AG10803 (cell line): ENCODE measurements at places on chromosomes 5 and 9.

DNA sequence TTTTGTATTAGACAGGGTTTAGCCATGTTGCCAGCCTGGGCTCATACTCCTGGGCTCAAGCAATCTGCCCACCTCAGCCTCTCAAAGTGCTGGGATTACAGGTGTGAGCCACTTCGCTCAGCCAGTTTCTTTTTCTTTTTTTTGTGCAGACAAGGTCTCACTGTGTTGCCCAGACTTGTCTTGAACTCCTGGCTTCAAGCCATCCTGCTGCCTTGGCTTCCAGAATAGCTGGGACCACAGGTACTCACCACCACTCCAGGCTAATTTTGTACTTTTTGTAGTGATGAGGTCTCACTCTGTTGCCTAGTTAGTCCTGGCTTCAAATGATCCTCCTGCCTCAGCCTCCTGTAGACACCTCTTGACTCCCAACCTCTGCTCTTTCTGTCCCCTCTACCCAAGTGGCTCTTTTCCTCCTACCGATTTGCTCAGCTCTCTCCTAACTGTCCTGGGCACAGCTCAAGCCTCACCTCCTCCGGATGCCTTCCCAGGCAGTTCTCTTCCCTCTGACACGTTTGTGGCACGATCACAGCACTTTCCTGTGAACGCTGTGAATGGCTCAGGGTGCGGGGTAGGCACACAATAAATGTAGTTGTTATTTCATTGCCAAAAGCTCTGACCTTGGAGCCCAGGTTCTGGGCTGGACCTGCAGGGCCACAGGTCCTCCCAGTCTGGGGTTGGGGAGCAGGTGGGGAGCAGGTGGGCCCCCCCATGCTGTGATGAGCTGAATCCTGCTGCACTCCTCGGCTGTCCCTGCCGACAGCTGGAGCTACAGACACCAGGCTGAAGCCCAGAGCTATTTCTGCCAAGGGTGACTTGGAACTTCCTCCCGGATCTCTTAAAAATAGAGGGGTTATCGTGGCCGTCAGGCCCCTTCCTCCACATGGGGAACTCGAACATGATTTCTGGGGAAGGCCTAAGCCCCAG is 23.9 kb downstream of the GFI1B start:
- DNase-seq: no peak

DNA sequence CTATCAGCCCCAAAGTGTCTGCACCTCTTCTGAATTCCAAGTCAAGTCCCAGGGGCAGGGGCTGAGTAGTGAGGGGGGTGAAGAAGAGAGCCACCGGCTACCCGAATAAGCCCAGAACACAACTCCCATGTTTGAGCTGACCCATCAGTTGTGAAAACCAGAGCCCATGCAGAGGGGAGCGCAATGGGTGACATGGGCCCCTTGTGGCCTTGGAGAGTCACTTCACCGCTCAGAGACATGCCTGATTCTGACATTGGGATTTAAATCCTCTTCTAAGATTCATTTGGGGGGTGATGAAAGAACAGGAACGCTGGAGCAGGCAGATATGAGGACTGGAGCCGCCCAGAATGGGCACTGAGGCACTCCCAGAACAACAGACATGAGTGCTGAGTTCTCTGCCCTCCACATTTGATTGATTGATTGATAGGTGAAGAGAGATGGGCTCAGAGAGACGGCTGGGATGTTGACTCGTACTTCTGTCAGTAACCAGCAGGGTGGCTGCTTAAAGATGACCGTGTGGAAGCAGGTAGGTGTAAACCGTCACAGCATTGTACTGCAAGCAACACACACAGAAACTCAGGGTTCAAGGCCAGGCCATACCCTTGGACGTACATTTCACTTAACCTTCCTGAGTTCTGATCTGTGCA is 74.3 kb downstream of the GPR21 start:
- DNase-seq: no peak

DNA sequence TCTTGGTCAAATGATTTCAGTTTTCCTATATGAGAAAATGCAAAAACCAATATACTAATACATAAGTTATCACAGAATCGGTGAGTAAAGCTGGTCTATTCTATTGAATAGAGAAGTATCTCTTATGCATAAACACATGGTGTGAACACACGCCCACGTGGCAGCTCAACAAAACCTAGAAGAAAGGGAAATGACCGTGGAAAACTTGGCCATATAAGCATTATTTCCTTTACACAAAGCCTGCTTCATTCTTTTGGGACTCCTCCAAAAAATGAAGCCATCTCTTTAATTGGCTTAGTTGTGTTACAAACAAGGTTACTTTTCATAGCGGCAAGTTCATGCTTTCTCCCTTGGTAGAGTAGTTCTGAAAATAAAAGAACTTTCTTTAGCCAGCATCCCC is 183.2 kb downstream of the TMEM161B start:
- DNase-seq: no peak

DNA sequence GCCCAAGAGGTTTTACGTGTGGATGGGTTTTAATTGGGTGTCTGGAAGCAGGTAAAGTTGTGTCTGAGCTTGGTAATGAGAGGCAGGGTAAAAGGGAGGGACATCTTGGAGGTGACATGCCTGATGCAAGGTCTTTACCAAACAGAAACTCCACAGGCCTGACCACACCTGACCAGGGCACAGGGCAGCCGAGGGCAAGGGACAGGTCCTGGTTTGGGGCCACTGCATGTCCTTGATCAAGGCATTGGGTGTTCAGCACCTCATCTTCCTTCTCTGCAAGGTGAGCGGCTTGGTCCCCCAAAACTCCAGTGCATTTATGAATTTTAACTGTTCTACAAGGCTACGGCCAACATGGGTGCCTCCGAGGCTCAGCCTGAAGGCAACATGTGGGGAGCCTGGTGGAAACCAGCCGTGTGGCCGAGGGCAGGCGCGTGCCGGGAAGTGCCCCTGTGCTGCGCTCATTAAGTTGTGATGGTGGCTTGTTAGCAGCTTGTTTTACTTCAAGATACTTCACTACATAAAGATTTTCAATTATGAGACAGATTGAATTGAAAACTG is 30.7 kb upstream of the LPCAT1 start:
- DNase-seq: no peak

- DNase-seq: no peak
Measured at GRCh38 chr5:107126341-107126740, 544.4 kb downstream of the EFNA5 start.

DNA sequence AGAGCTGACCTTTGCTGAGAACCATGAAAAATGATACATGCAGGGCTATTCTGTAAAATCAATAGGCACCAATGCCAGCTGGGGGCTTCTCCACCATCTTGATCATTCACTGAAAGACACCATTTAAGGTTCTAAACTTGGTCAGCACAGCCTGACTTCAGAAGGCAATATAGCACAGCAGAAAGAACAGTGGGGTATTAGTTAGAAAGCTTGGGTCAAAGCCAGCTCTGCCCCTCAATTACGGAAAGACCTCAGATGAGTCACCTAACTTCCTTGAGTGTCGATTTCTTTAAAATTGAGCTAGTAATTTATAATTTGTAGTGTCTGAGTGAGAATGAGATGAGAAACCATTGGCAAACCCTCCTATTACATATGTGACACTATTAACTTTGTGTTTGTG is 3.4 kb downstream of the TNC start:
- DNase-seq: no peak

DNA sequence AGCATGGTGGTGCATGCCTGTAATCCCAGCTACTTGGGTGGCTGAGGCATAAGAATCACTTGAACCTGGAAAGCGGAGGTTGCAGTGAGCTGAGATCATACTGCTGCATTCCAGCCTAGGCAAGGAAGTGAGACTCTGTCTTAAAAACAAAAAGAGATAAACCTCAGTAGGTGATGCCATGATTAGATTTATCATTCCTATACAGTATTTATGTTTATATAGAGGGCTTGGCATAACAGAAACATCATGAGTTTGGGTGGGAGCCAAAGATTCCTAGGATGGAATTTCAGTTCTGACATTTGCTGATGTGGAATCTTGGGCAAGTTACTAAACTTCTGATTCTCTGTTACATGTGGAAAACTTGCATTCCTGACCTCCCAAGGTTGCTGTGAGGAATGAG is 22.3 kb downstream of the RFK start:
- peak; percentile 62 for DNase-seq

- no peak for DNase-seq
Measured at GRCh38 chr9:123550797-123551196, 194.8 kb downstream of the CRB2 start.

- peak; percentile 56 for DNase-seq
Measured at GRCh38 chr9:127968042-127968441, 12.7 kb downstream of the EEIG1 start.

DNA sequence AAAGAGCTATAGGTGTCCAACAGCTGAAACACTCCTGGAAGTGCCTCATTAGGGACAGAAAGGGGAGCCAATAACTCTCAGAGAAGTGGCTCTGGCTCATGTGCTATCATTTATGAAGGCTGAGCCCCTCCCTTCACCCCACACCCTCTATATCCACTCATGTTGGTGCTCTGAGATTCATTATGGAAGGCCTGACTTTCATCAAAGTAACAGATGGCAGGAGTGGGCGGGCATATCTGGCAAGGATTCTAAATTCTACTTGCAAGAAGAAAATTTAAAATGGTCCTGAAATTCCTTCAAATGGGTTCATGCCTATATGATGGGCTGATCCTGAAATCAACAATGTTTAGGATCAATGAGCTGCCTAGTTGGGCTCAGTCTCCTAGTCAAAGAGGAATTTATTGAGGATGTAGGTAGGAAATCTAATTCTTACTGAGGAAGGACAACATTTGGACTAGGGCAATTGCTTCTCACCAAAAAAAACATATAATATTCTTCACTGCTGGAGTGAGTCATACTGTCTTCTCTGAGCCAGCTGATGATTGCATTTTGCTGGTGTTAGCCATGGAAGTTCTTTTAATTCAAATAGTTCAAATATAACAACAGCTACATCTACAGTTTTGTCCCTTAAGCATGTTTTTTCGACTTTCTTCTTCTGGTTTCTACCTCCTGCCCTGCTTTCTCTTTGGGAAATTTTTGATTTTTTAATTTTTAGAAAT is 23.5 kb downstream of the NMRK1 start:
- peak; percentile 68 for DNase-seq

- peak; percentile 23 for DNase-seq
Measured at GRCh38 chr5:127320032-127320965, 29.7 kb downstream of the MEGF10 start.

DNA sequence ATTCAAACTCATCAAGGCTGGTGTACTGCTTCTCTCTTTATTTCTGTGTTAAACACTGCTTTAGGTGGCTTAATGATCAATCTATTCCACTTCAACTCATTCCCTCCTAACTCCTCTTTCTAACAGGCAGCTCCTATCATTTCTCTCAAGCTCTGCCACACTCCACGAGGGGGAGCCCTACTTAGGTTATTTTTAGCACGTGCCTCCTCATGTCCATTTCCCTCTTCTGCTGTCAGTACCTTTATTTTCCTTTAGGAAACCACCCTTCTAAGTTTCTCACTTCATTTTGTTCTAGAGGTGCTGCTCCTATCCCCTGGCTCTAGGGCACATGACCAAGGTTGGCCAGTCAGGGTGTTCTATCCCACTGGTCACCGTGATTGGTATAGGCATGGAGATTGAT is 6.7 kb upstream of the BRINP1 start:
- DNase-seq: peak; percentile 29

GRCh38 chr5:166709691-166710090 is 1581.8 kb upstream of the WWC1 start:
- DNase-seq: no peak

- no peak for DNase-seq
Measured at GRCh38 chr5:36251218-36251617, 9.5 kb upstream of the NADK2 start.

- no peak for DNase-seq
Measured at GRCh38 chr9:96289392-96289791, 12.6 kb downstream of the HSD17B3 start.
